ENCODE measurements at places on chromosomes 5 and 9.
A peak's percentile ranks its signal among the peaks of the same experiment; 100 is the strongest.

DNA sequence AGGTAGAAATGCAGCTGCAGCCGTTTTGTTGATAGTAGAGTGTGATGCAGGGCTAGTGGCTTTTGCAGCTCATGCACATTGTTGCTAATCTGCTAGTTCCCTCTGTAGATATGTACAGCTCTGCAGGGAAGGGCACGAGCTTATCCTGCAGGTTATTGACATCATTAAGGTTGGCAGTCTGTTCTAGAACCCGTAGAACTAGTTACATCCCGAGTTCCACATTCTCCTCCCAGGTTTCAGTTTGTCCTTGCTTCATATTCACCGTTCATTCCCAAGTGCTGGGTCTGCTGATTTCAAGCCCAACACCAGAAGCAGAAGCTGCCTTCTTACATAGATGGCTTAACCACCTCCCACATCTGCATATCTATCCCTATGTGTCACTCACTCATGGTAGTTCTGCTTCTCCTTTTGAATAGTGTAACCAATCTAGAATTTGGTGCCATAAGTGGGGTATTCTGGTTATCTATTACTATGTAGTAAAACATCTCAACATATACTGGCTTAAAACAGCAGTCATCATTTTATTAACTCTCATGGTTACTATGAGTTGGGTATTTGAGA, 38.1 kb downstream of the CRHBP start:
- no peak for DNase-seq

DNA sequence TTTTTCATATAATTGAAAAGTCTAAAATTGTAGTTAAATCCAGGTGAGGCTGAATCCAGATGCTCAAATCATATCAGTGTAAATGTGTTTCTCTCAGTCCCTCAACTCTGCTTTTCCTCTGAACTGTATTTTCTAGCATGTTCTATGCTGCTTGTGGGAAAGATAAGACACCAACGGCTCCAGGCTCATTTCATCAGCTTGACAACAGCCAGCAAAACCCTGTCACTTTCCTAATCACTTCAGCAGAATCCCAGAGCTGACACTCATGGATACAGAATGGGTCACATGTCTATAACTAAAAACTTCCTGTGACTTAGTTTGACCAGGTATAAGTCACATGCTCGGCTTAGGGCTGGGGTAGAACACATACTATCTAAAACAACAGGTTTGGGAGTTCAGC, 179.4 kb upstream of the ADRA1B start:
- DNase-seq, result no peak

- DNase-seq, result peak; percentile 72
Measured at GRCh38 chr9:125747053-125747764, at the start of gene PBX3. Gene PBX3 (plus strand): TSS chr9:125747373.

DNA sequence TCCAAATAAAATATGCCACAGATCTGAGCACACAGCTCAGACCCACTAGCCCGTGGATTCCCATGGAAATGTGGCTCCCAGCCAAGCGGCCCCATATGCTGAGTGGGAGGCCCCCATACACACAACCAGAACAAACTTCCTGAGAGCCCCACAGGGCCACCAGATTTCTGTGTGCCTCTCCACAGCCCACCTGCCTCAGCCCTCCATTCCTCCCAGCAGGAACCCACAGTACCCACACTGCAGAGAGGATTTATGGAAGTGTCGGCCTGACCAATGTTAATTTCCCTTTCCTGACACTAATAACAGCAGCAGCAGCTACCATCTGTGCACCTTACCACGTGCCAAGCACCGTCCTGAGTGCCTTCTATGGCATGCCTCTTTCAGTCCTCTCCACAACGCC, 99.3 kb upstream of the SPOCK1 start:
- DNase-seq, result no peak

DNA sequence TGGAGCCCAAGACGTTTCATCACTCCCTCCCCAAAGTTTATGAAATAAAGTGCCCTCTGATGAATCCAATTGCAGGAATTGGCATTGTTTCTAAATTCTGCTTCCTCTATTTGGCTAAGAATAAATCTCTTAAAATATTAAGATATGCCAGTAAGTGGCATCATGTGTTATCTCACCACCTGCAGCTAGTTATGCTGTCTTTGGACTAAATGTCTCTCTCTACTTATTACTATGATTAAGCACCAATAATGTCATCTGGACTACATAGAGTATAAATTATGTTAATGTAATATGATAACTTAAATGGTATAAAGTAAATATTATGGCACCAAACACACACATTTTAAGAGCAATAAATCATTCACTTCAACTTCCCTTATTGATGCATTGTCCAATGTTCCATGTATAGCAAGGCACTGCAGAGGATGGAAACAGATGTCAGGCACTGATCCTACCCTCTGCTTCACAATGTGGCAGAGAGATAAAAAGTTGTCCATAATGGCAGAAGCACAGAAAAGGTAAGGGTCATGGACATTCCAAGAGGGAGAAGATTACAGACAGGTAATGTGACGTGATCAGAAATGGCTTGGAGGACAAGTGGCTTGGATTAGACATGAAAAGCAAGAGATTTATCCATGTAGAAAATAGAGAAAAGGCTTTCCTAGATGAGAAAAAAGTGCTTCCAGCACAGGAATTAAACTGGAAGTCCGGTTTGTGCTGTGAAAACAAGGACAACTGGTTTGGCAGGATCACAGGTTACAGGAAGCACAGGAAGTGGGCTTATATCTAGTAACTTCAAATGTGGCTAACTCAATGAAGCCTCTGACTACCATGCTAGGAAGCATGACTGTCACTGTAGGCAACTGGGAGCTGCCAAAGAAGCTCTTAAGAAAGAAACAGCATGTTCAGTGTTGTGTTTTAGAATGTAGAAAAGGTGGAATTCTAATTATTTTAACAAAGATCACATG, 26.7 kb downstream of the MARCHF11 start:
- no peak for DNase-seq

GRCh38 chr5:158482125-158482524, 617.6 kb downstream of the EBF1 start:
- no peak for DNase-seq

- no peak for DNase-seq
Measured at GRCh38 chr5:176748073-176748966, 62.0 kb upstream of the UNC5A start.

- peak; percentile 47 for DNase-seq
Measured at GRCh38 chr5:138282920-138283742, 8.7 kb upstream of the GFRA3 start.

DNA sequence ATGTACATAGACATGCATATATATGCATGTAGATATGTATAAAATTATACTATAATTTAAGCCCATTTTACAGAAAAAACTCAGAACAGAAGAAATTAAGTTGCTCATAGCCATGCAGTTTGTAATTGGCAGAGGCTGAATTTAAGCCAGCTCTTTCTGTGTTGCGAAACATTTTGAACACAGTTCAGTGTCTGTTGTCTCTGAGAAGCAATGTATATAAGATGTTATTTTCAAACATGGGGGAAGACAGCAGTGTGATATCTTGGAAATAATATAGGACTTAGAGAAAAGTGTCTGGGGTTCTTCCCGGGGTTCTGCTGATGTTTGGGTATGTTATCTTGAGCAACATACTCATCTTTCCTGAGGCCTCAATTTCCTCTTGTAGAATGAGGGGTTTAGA, 37.6 kb downstream of the SVEP1 start:
- DNase-seq, result no peak

DNA sequence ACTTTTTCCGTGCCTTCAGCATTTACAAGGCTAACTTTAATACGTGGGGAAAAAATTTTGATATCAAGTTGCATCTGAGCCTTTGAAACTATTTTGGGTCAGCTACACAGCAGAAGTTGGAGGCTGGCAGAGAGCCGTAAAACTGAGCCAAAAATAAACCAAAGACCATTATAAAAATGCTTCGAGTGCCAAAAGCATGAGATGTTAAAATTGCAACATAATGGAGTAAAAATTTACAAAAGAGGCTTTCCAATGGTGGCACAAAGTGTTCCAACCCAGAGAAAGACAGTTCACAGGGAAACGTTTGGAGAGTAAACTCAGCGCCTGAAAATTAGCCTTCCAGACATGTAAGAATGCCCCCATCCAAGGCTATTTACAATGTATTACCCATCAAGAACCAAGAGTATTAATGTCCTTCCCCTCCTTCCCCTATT, 190.3 kb downstream of the TLE1 start:
- DNase-seq, result no peak

- DNase-seq, result no peak
Measured at GRCh38 chr5:43110606-43111170, 10.0 kb upstream of the ZNF131 start.
